ENCODE measurements at places on chromosomes 12 and 14.

GRCh38 chr12:63085120-63085519 lies 65.9 kb downstream of the AVPR1A start:
- DNase-seq = no peak

GRCh38 chr14:93765155-93765554 lies 23.1 kb downstream of the PRIMA1 start:
- no peak for DNase-seq

DNA sequence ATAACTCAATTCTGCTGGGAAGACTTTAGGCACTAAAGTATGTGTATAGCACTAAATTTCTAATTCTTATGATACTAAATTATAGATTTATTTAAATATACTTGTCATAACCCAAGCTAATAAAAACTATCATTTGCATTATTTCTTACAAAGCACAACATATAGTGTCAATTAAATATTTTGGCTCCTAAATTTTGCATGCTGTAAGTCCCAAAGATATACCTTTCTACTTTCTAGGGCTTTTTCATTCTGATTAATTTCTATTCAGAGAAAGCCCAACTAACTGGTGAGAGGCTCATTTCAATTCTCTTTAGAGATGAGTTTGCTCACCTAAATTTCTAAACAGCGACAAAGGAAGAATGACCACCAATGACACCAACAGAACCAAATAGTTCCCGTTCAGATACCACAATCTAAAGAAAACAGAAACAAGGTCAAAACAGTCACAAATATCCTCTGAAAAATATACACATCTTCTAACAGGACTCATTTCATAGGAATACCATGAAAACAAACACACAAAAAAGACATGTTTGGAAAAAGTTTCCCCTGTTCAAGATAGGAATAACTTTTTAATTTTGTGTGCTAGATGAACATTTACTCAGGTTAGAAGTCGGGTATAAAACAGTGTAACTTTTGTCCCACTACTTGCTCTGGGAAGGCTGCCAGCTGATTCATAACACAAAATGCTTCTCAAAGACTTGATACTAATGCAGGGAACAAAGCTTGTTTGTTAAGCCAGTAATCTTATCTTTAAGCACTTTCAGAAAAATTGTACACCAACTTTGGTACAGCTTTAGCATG lies 7.6 kb downstream of the SLC38A2 start:
- DNase-seq = no peak

DNA sequence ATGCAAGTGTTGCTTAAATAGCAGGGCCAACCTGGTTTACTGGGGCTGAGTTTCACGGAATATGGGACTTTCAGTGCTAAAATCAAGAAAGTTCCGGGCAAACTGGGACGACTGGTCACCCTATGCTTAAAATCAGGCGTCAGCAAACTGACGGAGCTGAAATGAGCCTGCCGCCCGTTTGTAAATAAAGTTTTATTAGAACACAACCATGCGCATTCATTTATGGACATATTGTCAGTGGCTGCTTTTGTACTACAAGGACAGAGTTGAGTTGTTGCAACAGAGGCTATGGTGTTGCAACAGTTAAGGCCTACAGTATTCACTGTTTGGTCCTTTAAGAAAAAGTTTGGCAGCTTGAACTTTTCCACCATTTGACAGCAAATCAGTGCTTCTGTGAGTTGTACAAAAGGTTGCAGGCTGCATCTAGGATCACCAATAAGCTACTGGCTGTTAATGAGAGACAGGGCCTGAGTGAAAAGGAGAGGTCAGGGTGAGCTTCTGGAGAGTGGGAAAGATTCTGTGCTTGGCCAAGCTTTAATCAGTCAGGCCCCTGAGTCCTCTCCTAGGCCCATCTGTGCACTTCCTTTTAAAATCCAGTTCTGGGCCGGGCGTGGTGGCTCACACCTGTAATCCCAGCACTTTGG lies 13.3 kb downstream of the SELPLG start:
- DNase-seq = no peak

DNA sequence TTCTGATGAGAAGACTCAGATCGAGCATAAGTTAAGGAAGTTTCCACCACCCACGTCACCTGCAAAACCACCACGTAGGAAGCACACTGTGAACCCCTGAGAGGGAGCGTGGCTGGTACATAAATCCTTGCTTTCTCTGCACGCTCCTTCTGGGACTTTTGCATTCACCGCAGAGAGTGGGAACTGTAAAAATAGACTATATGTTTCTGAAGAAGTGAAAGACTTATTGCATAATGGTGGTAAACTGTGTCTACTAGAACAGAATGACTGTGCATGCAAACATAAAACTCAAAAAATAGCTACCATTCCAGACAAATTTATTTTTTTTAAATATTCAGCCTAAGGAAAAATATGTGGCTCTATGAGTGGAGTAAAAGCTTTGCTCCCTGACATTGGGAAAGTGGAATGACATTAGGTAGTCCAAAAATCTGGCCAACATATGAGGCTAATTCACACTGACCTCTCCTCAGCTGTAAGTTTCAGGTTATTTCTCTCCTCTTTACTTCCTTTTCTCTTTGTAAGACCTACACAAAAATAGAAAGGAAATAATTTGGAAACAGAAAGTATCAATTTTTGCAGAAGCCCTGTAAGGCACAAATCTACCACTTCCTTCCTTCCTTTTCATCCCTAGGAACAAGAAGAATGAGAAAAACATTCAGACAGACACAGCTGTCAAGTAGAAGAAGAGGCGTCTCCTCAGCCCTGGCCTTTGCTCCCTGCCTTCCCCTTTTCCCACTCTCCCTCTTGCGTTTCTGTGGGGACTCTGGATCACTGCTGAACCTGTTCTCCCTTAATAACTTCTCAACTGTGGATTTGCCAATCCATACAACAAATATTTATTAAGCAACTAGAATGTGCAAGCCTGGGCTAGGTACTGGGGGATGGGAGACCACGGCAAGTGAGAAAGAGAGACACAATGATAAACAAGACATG lies 264.3 kb upstream of the FOXN3 start:
- DNase-seq = no peak

GRCh38 chr14:59123975-59124374 lies 64.5 kb upstream of the DAAM1 start:
- no peak for DNase-seq

DNA sequence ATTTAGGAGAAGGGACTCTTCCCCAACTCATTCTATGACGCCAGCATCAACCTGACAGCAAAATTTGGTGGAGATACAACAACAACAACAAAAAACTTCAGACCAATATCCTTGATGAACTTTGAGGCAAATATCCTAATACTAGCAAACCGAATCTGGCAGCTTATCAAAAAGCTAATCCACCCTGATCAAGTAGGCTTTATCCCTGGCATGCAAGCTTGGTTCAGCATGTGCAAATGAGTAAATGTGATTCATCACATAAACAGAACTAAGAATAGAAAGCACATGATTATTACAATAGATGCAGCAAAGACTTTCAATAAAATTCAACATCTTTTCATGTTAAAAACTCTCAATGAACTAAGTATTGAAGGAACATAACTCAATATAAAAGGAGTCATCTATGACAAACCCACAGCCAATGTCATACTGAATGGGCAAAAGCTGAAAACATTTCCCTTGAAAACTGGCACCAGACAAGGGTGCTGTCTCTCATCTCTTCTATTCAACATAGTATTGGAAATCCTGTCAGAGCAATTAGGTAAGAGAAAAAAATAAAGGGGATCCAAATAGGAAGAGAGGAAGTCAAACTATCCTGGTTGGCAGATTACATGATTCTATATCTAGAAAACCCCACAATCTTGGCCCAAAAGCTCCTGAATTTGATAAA lies 233.3 kb downstream of the CCDC59 start:
- DNase-seq = no peak

GRCh38 chr14:86787717-86788116 lies 1205.3 kb downstream of the GALC start:
- DNase-seq = no peak

DNA sequence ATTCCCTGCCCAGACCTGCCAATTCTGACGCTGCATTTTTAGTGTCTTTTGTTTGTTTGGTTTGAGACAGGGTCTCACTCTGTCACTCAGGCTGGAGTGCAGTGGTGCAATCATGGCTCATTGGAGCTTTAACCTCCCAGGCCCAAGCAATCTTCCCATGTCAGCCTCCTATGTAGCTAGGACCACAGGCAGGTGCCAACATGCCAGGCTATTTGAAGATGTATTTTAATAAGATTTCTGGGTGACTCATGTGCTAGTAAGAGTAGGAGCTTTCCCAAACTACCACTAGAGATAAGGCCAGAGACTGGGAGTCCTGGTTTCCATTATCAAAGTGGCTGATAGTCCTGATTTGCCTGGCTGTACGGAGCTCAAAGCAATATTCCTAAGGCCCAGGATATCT lies 693.3 kb downstream of the MED13L start:
- DNase-seq = no peak

DNA sequence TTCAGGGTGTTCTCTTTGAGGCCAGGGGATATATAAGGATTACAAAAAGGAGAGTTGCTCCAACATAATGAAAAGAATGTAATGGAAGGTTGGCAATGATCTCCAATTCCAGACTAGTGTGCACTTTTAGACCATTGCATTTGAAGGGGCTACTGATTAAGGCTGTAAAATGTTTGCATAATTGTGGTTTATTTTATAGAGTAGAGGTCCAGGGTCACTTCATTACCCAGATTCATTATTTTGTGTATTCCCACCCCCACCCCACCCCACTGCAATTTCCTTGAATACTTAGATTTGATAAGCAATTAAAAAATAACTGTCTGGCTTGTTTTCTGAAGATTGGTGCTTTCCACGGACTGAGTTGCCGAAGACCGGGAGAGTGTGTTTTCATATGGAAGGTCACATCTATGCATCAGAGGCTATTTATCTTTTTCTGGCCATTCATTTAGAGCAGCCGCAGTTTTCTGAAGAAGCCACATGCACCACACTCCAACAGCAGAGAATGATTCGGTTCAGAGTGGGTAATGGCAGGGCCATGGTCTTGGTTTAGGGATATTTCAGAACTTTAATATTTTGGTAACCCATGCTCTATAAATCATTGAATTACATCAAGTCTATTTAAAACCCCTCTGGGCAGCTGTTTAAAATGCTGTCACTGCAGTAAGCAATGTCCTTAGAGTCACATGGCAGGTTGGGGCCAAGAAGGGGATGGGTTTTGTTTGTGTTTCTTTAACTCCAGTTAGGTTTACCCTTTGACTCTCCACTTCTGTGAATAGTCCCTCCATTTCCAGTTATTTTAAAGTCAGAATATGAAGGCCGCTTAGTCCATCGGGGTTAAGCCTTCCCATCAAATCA lies 94.6 kb downstream of the TMEM30B start:
- no peak for DNase-seq

DNA sequence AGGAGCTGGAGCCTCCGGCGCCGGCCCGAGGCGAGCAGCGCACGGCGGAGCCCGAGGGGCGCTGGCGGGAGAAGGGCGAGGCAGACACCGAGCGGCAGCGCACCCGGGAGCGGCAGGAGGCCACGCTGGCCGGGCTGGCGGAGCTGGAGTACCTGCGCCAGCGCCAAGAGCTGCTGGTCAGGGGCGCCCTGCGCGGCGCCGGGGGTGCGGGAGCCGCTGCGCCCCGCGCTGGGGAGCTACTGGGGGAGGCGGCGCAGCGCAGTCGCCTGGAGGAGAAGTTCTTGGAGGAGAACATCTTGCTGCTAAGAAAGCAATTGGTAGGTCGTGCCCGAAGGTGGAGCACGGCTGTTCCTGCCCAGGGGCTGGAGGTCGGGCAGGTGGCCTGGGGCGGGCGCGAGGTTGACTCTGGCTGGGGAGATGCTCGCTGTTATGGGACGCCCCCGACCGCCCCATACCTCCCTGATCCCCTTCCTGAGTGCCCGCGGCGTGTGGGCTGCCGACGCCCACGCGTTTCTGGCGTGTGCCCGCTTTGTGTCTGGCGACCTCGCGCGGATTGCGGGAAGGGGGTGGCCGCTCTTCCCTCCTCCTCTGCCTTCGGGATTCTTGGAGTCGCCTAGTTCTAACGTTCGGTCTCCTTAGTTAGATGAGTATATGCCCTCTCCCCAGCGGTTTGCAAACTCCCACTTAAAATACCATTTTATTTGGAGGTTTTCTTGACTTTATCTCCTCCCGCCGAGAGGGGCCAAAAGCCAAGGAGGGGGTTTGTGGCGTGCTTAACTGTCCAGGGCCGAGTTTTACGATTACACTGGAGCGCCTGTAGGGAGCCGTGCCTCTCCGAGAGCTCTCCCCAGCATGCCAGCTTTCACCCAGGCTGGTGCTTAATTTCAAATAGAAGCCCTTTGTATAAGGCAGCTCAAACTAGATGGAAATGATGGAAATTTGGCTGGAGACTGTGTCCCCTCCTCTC lies 752 bp downstream of the DACT1 start:
- DNase-seq = no peak

- no peak for DNase-seq
Measured at GRCh38 chr12:131140697-131141096, 187.0 kb downstream of the ADGRD1 start.

- no peak for DNase-seq
Measured at GRCh38 chr14:99545586-99545985, 58.4 kb downstream of the CCDC85C start.

DNA sequence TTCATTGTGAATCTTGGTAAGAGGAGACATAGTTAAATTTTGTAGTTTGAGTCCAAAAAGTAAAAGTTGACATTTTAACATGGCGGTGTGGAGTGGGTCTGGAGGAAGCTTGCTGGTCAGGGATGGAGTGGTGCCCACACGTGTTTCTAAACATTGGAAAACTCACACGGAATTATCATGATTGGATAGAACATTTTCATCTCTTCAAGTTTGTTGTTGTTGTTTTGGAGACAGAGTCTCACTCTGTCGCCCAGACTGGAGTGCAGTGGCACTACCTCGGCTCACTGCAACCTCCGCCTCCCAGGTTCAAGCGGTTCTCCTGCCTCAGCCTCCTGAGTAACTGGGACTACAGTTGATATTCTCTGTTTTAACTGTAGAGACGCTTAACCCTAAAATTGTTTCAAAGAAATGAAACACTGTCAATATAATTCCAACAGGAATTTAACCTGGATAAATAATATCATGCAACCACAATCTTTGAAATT lies 502 bp upstream of the MBIP start:
- DNase-seq = no peak

DNA sequence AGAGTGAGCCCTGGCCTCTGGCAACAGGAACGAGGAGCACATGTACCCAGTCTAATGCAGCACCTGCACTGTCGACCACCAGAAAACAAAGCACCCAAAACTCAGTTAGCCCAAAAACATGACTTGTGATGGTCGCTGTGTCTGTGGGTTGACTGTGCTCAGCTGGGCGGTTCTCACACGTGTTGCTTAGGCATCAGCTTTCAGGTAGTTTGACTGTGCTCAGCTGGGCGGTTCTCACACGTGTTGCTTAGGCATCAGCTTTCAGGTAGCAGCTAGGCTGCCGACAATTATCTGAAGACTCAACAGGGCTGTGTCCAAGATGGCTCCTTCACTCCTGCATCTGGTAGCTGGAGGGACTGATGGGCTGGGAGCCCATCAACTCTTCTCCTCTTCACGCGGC lies 1.2 kb upstream of the LRCOL1 start:
- DNase-seq = no peak

GRCh38 chr12:69546693-69547438 lies 38.4 kb upstream of the CCT2 start:
- no peak for DNase-seq

GRCh38 chr12:23550753-23551152 lies 398.7 kb downstream of the SOX5 start:
- DNase-seq = no peak

Data from effector CD8-positive, alpha-beta T cell (primary cell).